ENCODE measurements at places on chromosomes 5 and 9.

DNA sequence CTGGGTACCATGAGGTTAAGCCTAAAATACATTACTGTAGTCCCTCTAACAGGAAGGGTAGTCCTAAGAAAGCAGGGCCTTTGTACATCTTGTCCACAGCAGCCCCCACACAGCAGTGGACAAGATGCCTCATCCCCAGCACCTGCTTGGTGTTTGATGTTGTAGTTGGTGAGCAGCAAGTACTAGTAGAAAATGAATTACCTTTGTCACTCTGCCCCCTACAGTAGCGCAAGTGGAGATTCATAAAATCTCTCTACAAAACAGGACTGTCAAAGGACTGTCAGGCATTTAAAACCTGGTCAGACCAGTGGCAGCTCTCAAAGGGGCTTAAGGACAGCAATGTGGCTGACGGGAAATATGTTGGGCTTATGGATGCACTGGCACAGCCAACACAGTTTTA, 122.5 kb downstream of the TMEM174 start:
- no peak for DNase-seq

DNA sequence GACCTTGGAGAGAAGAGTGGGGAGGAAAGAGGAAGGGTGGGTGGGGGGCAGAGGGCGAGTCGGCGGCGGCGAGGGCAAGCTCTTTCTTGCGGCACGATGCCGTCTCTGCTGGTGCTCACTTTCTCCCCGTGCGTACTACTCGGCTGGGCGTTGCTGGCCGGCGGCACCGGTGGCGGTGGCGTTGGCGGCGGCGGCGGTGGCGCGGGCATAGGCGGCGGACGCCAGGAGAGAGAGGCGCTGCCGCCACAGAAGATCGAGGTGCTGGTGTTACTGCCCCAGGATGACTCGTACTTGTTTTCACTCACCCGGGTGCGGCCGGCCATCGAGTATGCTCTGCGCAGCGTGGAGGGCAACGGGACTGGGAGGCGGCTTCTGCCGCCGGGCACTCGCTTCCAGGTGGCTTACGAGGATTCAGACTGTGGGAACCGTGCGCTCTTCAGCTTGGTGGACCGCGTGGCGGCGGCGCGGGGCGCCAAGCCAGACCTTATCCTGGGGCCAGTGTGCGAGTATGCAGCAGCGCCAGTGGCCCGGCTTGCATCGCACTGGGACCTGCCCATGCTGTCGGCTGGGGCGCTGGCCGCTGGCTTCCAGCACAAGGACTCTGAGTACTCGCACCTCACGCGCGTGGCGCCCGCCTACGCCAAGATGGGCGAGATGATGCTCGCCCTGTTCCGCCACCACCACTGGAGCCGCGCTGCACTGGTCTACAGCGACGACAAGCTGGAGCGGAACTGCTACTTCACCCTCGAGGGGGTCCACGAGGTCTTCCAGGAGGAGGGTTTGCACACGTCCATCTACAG, 760 bp downstream of the NPR3 start:
- DNase-seq = peak; percentile 48

DNA sequence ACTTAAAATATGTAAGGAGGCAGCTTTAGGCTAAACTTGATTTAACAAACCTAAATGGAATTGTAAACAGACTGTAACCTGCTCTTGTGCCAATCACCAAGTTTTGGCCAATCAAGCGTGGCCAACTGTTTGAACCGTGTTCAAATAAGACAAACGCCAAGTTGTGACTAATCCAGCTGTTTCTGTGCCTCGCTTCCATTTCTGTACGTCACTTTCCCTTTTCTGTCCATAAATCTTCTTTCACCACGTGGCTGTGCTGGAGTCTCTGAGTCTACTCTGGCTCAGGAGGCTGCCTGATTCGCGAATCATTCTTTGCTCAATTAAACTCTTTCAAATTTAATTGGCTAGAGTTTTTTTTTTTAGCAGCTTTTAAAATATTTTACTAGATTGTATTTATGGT, 71.3 kb downstream of the LIX1 start:
- no peak for DNase-seq

DNA sequence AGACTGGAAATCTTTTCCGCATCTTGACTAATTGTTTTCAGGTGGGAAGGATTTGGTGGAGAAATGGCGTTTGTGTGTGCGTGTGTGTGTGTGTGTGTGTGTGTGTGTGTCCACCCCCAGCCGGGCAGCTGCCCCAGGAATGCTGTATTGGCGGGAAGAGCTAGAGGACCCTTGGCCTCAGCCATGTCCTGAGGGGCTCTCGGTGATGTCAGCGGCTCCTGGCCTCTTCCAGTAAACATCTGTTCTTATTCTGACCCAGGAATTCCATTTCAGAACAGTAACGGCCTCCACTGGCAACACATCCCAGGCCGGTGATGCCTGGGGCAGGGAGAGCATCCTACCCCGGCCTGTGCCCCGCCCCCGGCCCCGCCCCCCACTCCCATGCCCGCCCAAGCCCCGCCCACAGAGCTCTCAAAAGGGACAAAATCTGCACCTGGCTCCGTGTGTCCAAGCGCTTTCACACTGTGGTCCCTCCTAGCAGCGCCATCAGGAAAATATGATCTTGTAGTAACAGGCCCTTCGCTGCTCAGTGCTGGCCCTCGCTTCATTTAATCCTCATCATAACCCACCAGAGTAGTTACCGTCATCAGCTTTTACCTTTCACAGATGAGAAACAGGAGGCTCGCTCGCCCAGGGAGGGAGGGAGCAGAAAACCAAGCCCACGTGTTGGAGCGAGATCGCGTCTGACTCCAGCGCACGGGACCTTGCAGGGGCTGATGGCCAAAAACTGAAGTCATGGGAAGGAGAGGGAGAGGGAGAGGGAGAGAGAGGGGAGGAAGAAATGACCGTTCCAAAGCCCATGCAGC, 18.9 kb downstream of the ADAMTS2 start:
- DNase-seq = no peak

DNA sequence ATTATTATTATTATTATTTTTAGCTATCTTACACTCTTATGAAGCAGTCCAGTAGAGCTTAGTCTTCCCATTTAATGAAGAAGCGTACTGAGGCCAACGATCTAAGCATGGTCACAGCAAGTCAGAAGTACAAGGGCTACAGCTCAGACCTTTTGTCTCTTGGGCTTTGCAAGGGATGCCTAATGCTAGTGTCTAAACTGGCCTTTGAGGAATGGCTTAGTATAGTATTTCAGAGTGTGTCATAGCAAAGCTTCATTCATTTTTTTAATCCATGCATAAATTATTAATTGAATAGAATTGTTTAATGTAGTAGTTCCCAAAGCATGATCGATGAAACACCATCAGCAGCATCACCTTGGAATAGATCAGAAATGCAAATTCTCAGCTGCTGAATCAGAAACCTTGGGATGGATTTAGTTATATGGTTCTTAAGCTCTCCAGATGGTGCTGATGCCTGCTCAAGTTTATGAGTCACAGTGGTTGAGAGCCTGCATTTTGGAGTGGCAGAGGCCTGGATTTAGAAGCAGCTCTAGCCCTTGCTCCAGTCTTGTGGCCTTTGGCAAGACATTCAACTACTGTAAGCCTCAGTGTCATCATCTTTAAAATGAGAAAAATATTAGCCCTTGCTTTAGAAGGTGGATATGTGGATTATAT, 6.1 kb downstream of the IL12B start:
- no peak for DNase-seq

- no peak for DNase-seq
Measured at GRCh38 chr5:4144411-4145007, 548.9 kb downstream of the IRX1 start.

GRCh38 chr5:83474161-83474796, 2.7 kb downstream of the VCAN start:
- DNase-seq = peak; percentile 77

GRCh38 chr9:18906656-18907395, 126.2 kb downstream of the SAXO1 start:
- DNase-seq = no peak

GRCh38 chr5:6753851-6754250, 40.6 kb downstream of the TENT4A start:
- DNase-seq = no peak

- peak; percentile 47 for DNase-seq
Measured at GRCh38 chr9:136143215-136144001, 24.7 kb upstream of the TMEM250 start.

DNA sequence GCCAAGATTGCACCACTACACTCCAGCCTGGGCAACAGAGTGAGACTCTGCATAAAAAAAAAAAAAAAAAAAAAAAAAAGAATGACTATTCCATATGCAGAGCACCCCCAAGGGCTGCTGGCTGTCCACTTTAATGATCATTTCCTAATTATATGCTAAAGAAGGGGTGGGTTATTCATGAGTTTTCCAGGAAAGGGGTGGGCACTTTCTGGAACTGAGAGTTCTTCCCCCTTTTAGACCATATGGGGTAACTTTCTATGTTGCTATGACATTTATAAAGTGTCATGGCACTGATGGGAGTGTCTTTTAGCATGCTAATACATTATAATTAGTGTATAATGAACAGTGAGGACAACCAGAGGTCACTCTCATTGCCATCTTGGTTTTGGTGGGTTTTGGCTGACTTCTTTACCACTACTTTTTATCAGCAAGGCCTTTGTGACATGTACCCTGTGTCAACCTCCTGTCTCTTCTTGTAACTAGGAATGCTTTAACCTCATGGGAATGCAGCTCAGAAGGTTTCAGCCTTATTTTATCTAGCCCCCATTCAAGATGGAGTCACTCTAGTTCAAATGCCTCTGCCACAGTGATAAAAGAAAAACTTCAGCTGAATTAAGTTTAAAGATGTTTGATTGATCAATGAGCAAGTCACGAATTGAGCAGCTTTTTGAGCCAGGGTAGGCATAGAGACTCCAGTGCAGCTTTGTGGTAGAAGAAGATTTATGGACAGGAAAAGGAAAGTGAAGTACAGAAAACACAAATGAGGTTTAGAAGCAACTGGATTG, 7.1 kb upstream of the NANS start:
- no peak for DNase-seq

DNA sequence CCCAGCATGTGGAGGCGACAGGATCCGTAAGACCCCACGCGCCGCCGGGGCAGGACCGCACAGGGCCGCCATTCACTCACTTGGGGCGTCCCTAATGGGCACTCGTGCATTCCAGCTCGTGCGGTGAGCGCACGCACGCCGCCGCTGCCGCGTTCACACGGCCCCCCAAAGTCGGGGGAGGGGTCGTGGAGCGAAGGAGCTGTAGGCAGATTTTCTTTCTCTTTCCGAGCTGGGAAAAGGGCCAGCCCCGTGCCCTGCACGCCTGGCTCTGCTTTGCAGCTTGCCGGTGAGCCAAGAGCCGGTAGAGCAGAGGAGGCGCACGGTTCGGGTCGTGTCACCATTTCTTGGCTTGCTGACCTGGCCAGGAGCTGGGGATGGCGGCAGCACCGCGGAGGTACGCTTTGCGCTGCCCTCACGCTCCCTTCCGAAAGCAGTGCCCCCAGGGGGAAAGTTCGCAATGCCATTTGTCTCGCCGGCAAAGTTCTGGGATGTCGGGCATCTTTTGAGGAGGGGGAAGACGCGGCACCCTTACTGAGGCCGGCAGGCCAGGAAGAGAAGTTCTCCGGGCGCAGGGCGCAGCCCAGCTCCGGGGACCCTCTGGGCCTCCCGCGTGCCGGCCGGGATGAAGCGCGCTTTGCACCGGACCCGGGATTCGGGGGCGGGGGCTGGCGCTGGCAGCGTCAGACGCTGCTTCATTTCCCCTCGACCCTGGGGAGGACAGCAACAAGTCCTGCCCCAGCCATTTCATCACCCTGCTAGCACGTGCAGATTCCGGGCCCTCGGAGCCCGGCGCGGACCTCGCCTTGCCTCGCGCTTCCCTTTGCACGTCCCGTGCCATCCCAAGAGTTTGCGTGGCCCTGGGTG, 898 bp downstream of the STC2 start:
- peak; percentile 16 for DNase-seq

- DNase-seq = no peak
Measured at GRCh38 chr9:69542058-69542457, 130.1 kb downstream of the APBA1 start.

GRCh38 chr9:96719921-96720320, 58.0 kb downstream of the ZNF510 start:
- DNase-seq = no peak

DNA sequence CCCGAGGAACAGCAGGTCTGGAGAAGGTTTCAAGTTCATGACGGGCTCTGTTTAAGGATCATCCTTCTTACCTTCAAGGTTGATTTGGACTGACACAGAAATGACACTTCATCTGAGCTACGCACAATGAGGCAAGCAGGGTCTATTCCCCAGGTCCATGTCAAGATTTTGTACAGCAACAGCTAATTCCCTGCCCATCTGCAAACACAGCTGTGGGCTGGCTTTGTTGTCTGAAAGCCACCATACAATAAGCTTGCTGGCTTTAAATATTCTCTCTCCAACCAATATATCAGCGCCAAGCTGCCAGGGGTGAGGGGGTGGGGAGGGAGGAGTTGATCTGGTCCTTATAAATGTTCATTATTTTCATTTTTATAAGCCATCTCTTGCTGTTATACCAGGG, 92.0 kb downstream of the OTULIN start:
- no peak for DNase-seq

GRCh38 chr5:133017964-133018363, 8.4 kb downstream of the ZCCHC10 start:
- no peak for DNase-seq

- DNase-seq = no peak
Measured at GRCh38 chr5:37090781-37091180, 158.4 kb downstream of the CPLANE1 start.

DNA sequence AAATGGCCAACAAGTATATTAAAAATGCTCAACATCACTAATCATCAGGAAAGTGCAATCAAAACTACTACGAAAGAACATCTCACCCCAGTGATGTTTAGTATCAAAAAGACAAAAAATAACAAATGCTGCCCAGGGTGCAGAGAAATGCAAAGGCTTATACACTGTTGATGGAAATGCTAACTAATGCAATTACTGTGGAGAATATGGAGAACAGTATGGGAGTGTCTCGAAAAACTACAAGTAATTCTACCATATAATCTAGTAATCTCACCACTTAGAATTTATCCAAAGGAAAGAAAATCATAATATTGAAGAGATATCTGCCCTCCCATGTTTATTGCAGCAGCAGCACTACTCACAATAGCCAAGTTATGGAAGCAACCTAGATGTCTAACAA, 246.5 kb upstream of the VLDLR start:
- DNase-seq = no peak

DNA sequence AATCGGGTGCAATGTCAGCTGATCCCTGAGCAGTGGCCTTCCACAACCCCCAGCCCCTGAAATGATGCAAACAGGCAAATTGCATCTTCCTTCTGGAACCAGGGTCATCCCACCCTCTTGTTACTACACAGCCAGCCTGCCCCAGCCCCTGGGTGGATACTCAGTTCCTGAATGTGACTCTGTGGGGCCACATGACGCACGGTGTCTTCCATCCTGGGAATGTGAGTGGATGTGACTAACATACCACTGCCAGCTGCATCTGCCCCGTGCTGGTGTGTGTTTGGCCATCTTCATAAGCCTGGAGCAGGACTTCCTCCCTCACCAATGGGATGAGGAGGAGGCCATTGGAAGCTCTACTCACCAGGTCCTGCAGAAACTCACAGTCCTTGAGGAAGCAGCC, 257.9 kb upstream of the ADAMTS16 start:
- DNase-seq = no peak

GRCh38 chr5:2430606-2431005, 320.9 kb downstream of the IRX2 start:
- DNase-seq = no peak

Measured in erythroblast (primary cell).